ENCODE measurements at places on chromosomes 2 and 18. TPM values are rescaled to one million over a fixed set of nuclear protein-coding genes. Genes with fewer than 3 reads are reported as not detected.
A peak's percentile ranks its signal among the peaks of the same experiment; 100 is the strongest.

DNA sequence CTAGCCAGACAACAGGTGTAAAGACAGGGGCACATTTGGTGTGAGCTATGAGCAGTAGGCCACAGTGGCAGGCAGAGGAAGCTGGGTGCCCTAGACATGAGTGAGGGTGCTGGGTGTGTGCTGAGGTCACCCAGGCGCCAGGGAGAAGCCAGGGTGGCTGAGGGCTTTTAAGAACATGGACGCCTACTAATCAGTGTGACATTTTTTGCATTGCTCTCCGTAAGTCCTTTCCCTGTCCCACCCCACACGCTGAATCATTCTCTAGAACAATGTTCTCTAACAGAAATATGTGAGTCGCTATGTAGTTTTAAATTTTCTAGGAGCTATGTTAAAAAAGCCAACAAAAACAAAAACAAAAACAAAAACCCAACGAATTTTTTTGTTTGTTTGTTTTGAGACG, 204.5 kb upstream of the REV1 start:
- H3K36me3 ChIP-seq, result no peaks in the 10 kb centered on the region
- H3K27ac ChIP-seq, result no peak overlapping the region
- H3K4me3 ChIP-seq, result no peak overlapping the region
- H3K27me3 ChIP-seq, result no peaks in the 10 kb centered on the region

MERTK gene
- total RNA-seq, result 21.0 TPM

GRCh38 chr2:16134436-16135165, 194.3 kb downstream of the MYCN start:
- H3K4me1 ChIP-seq, result no peaks in the 10 kb centered on the region
- H3K36me3 ChIP-seq, result no peaks in the 10 kb centered on the region
- no peaks in the 10 kb centered on the region for H3K27me3 ChIP-seq

DNA sequence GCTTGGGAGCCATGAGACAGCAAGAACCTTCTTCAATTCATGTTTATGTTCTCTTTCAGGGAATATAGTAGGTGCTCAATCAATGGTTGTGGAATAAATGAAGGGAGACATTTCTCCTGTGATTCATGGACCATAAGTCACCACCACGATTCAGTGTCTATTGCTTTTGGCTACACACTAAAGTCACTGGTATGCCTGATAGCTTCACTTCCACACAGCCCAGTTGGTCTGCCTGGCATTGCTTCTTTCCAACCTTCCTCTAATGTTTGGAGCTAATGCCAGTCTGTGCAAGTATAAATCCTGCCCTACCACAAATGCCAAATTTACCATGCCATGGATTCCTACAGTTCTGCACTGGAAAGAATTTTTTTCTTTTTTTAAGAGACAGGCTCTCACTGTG, 1.3 kb upstream of the CXCR1 start:
- no peaks in the 10 kb centered on the region for H3K36me3 ChIP-seq
- H3K27ac ChIP-seq, result no peak overlapping the region
- no peak for DNase-seq
- H3K4me1 ChIP-seq, result no peaks in the 10 kb centered on the region
- H3K27me3 ChIP-seq, result no peaks in the 10 kb centered on the region
- H3K4me3 ChIP-seq, result no peak overlapping the region

- H3K27me3 ChIP-seq, result no peaks in the 10 kb centered on the region
- no peaks in the 10 kb centered on the region for H3K36me3 ChIP-seq
- no peak for DNase-seq
- H3K4me1 ChIP-seq, result peaks cover 5% of the 10 kb centered on the region
- H3K4me3 ChIP-seq, result peak overlapping the region; percentile 75
These were observed 874 bp downstream of the NDUFAF7 start for GRCh38 chr2:37232131-37232933.

DNA sequence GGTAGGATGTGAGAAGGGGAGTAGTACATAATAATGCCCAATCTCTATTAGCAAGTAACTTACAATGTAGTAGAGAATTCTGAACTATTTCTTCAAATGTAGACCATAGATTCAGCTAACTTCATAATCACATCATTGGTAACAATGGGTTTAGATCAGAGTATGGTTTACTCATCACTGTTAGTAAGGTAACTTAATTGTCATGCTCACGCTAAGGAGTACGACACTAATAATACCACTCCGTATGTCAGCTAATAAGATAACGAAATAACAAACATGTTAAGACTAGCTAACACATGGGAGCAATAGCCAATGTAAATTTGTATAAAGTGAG, 56.4 kb upstream of the CCDC141 start:
- no peak overlapping the region for H3K4me3 ChIP-seq
- peak overlapping the region; percentile 45 for H3K27ac ChIP-seq
- H3K36me3 ChIP-seq, result peaks cover 5% of the 10 kb centered on the region
- H3K27me3 ChIP-seq, result no peaks in the 10 kb centered on the region
- no peak for DNase-seq

DNA sequence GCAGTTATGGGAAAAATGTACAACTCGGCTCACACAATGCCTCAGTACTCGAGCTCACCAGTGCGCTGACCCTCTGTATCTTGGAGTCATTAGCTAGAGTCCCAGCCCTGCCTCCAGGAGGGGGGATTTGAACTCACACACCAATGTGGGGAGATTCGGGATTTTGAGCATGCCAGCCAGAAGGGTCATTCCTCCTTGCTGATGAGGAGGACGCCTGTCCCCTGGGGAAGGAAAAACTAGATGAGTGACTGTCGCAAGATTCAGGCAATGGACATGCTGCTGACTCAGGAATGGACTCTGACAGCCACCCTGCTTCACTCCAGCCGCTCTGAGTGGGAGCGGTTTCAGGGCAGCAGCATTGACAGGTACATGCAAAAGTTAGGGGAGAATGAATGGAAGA, 20.6 kb downstream of the FIGN start:
- no peaks in the 10 kb centered on the region for H3K36me3 ChIP-seq
- H3K27ac ChIP-seq, result no peak overlapping the region
- no peaks in the 10 kb centered on the region for H3K27me3 ChIP-seq
- no peak for DNase-seq
- H3K4me1 ChIP-seq, result no peaks in the 10 kb centered on the region

DNA sequence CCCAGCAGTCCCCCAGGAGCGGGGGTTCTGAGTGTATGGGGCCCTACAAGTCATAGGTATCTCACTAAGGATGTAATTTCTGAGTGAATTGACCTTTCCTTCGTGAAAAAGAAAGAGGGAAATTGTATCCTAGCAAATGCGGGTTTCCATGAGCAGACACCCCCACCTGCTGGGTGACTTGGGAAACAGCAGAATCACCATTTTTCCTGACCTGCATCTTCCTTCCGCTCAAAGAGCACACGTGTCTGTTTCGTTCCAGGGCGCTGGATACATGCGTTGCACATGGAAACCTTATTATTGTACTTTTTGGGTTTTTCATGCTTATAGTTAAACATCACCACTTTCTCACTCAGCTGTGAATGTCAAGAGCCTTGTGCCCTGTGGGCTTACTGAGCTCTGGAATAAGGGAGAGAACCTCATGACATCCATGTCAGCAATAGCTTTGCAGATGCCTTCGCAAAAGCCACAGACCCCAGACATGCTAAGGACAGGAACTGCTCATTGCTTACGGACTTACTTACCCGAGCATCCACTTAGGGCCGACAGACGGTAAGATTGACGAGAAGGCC, 132.8 kb downstream of the TPO start:
- H3K27ac ChIP-seq, result no peak overlapping the region
- no peaks in the 10 kb centered on the region for H3K27me3 ChIP-seq
- H3K4me3 ChIP-seq, result no peak overlapping the region
- DNase-seq, result no peak
